ENCODE measurements at places on chromosomes 4 and X.

- DNase-seq, result no peak
Measured at GRCh38 chr4:7805533-7806337, 133.9 kb downstream of the AFAP1 start.

DNA sequence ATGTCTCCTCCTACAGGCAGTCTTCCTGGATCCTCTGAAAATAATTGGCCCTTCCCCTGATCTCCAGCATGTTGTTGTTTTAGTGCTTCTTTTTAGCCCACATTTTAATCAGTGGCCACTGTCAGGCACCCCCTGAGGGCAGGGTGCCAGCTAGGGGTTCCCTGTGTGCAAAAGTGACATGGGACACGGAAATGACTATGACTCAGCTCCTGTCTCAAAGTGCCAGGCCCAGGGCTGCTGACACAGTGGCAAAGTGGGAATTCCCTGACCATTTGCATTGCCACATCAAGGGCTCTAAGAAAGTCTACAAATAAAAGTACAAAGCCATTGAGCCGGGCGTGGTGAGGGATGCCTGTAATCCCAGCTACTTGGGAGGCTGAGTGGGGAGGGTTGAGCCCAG is 24.8 kb downstream of the HMX1 start:
- no peak for DNase-seq

DNA sequence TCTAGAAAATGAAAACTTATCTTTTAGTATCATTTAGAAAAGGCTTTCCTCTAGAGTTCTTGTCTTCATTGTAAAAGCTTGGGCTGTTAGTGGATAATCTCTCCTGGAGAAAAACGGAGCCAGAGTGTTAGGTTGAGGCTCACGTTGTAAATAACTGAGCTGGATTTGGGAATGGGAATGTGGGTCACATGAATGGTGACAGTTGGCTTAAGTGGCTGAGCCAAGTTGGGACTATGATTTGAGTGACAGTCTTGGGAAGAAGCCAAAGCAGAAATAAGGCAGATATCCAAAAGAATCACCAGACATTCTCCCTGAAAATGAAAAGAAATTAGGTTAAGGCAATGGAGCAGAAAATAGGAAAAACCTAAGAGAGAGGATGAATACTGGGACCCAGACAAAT is 33.6 kb upstream of the PDGFC start:
- DNase-seq, result no peak

- DNase-seq, result no peak
Measured at GRCh38 chr4:177681902-177682301, 239.7 kb upstream of the AGA start.

DNA sequence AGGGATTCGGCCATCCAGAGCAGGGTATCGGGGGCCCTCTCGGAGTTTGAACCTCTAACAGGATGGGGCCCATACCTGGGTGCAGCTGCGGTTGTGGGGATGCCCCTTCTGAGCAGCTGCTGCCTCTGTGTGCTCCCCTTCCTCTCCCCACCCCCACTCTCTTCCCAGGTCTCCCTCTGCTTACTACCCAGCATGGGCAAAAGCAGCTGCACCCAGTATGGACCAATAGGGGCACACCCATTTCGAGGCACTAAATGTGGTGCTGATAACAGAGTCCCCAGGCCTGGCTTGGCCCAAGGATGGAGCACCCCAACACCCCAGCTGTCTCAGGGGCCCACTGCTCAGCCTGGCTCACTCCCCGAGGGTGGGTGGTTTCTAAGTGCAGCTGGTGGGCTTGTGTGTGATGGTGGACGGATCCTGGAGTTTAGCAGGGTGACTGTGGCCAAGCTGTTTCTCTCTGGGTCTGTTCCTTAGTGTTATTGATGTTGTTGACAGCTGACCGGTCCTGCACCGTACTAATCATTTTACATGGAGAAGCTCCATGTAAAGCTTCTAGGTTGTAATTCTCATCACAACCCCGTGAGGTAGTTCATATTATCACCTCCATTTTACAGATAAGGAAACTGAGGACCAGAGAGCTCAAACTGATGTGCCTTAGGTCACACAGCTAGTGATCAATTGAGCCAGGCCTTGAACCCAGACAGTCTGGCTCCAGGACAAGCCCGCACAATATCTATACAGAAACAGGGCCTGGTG is 13.1 kb upstream of the KIAA0232 start:
- no peak for DNase-seq

GRCh38 chr4:158208963-158209640 is 1.2 kb upstream of the TMEM144 start:
- DNase-seq, result no peak

DNA sequence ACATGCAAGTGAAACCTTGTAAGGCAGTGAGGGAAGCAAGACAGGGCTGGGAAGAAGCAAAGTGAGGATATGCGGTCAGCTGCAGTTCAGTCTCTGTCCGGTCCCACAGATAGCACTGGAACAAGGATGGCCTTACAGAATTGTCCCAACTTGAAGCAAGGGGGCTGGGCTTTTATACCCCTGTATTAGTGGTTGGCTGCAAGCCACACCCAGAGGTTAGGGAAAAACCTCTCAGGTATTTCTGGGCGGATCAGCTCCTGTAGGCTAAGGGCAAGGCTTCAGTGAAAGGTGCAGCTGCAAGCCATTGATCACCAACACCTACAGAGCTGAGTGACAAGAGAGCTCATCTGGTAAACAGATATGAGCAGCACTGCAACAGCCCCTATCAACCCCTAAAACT is 89.0 kb downstream of the KDR start:
- DNase-seq, result no peak

- DNase-seq, result no peak
Measured at GRCh38 chr4:149441338-149441737, 374.3 kb downstream of the IQCM start.

DNA sequence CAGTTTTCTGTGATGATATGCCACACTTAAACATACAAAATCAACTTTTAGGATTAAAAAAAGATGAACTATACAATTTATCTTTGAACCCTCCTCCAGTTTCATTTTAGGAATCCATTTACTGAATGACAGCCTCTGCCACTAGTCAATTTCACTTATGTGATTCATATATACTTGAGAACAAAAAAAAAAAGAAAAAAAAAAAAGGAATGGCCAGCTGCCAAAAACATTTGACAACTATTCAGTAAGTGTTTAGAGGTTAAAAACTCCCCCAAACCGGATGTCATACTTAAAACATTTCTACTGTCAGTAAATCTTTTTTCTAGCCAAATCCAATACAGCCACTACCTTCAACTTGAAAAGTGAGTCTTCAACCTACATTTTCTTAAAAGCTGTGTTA is 266.7 kb upstream of the MAGEB2 start:
- DNase-seq, result no peak

DNA sequence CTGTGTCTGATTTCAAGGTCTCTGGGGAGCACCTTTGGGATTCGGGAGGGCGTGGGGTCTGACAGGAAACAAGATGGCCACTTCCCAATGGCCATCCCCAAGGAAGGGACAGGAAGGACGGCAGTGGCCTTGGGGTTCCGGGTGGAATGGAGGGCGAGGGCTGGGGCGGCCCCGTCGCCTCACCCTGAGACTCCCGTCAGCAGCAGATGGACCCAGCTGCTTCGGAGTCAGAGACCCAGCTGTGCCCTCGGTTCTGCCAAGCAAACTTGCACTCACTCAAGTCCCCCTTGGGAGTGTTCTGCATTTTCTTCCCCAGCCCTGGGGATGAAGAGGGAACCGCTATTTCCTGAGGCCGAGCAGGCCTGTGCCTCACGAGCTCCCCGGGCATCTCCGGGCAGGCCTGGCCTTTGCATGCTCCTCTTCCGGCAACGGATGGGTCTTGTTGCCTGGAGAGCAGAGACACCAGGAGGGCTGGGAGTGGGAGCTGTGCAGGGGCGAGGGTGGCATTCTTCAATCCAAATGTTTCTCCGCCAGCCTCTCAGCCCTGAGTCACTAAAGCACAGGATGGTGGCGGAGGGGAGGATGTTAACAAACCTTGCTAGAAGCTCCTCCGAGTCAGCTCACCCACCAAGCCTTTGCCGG is 6.8 kb upstream of the DUSP9 start:
- no peak for DNase-seq

DNA sequence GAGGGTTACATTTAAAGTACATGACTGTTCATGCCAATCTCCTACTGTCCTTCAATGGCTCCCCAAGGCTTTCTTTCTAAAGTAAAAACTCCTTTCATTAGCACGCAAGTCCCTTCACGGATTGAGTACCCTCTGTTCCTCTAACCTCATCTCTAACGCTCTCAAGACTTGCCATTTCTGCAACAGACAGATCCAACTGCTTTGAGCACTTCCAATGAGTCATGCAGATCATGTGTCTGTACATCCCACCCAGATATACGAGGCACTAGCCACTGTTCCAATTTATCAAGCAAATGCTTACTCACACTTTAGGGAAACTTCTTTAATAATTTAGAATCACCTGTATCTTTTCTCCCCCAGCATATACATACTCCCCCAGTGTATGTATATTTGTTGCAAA is 332.5 kb upstream of the ZFP42 start:
- no peak for DNase-seq

- no peak for DNase-seq
Measured at GRCh38 chr4:14693728-14694127, 308.6 kb upstream of the CPEB2 start.

DNA sequence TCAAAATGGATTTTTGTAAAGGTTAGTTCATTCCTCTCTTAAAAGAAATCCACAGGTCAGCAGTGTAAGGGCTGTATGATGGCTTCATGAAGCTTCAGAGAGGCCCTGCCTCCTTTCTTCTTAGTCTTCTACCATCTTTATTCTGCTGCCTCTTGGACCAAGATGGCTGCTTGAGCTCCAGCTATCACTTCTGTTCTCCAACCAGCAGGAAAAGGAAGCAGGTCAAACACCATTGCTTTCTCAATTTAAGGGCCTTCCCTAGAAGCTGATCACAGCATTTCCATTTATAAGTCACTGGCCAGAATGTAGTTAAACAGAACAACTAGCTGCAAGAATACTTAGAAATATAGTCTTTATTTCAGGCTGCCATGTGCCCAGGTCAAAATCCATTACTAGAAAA is 336.8 kb upstream of the KLF3 start:
- no peak for DNase-seq

GRCh38 chr4:185019456-185020292 is 1.4 kb downstream of the HELT start:
- DNase-seq, result no peak

- DNase-seq, result peak; percentile 64
Measured at GRCh38 chr4:15963001-15963451, at the start of gene FGFBP2. FGFBP2 (minus strand) TSS chr4:15963175; CDS start chr4:15963129, 46 bp downstream.

DNA sequence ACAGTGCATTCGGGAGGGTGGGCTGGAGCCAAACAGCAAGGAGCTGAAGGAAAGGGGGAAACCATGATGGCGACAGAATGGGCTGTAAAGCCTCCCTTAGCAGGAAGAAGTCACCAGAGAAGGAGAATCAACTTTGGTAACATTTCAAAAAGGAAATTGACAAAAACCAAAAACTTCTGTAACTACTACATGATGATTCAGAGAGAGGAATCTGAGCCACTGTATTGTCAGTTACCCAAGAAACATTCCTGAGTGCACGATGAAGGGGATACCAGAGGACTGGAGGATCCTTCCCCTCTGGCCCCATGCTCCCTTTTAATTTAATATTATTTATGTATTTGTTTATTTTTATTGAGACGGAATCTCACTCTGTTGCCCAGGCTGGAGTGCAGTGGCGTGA is 26.3 kb downstream of the PDHA1 start:
- no peak for DNase-seq

- no peak for DNase-seq
Measured at GRCh38 chr4:157143369-157143768, 67.4 kb downstream of the GLRB start.

DNA sequence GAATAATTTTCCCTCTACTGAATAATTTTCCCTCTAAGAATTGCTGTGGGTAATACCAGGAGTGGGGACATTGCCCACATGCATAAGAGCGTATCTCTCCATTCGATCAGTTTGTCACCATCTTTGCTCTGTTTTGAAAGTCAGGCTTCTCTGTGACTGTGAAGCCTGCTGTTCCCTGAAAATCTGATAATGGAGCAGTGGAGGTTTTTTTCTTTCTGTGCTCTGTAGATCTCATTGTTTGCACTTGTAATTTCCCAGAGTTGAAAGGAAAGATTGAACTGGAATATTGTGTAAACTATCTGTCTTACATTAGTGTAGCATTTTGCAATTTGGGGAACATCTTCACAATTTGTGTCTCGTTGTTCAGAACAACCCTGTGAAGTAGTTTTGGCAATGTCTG is 4.3 kb downstream of the ZXDB start:
- DNase-seq, result no peak

- DNase-seq, result no peak
Measured at GRCh38 chr4:146621-147020, 22.3 kb downstream of the ZNF718 start.

DNA sequence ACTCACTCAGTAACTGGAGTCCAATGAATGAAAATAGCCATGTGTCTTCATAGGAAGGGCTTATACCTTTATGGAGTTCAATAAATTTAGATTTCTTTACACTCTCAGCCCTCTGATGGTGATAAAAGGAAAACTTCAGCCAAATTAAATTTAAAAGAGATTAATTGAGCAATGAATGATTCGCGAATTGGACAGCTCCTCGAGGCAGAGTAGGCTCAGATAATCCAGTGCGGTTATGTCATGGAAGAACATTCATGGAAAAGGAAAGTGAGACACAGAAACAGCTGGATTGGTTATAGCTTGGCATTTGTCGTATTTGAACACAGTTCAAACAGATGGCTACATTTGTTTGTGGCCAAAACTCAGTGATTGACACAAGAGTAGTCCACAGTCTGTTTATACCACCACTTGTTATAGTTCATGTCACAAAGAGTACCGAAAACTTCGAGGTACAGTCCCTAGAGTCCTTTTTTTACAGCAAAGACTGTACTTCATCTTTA is 54.6 kb upstream of the TACR3 start:
- DNase-seq, result no peak

DNA sequence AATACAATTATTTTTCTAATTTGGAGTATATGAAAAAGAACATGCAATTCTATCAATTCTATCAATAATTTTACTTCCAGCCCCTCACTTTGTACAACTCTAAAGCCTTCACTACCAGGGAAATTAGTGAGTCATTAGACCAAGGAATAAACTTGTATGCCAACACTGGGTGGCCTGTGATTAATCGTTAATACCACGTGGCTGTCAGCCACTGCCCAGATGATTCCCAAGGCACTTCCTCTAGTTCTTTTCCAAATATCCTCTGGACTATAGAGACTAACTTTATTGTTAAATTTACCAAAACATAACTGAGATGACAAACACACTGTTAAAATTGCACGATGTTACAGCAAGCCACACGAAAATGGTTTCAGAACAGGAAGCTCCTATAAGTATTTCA is 45.7 kb downstream of the MID1 start:
- no peak for DNase-seq

Data from CD8-positive, alpha-beta memory T cell (primary cell).